Activated CD8-positive, alpha-beta memory T cell treated with anti-CD3 and anti-CD28 coated beads for 4 hours (primary cell): ENCODE measurements at places on chromosomes 11 and 22.

- no peak for DNase-seq
Measured at GRCh38 chr22:19359554-19360299, 68.2 kb upstream of the CLTCL1 start.

- DNase-seq = peak; percentile 96
Measured at GRCh38 chr11:95790123-95790932, at the start of gene CEP57. Gene CEP57 (plus strand): TSS chr11:95790498. CDS start chr11:95790699, 201 bp downstream.

DNA sequence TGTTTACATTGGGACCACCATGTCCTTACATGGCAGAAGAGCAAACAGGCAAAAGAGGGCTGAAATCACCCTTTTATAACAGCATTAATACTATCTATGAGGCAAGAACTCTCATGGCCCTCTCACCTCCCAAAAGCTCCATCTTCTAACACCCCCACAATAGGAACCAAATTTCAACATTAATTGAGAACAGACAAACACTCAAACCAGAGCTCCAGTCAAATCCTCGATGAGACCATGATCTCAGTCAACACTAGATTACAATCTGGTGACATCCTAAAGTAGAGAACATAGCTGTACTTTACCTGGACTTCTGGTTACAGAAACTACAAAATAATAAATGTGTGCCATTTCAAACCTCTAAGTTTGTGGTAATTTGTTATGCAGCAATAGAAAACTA lies 25.1 kb downstream of the OR2AG2 start:
- DNase-seq = no peak

DNA sequence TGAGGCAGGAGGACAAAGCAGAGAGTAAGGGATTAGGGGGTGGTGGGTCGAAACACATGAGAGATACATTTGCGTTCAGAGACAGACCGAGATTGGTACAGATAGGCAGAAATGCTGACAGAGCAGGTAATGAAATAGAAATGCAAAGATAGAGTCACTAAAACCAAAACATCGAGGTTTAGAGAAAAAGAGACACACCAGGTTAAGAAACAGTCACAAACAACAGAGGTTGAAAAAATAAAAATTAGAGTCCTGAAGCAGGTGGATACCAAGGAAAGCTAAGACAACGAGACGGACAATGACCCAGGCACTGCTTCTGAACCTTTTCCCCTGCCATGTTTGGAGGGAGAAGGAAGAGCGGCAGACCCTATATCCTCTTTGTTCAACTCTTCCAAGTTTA lies 1.2 kb upstream of the MAPK1 start:
- no peak for DNase-seq

GRCh38 chr11:65134952-65135632 lies 773 bp upstream of the SYVN1 start:
- peak; percentile 76 for DNase-seq

DNA sequence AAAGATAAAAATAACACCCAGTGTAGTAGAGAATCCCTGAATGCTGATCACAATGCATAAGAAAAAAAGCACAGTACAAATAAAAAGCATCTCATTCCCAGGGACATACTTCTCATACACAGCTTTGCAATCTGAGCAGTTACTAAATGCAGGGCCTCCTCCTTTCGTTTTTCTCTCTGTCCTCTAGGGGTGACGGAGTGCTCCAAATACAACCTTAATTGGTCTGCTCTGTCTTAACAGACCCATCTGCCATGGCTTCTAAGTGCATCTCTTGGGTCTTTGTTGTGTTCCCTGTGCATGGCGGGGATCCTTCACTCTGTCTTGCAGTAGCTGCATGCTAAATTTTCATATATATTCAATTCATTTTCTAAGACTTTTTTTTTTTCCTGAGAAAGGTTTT lies 1114.2 kb upstream of the RAG2 start:
- no peak for DNase-seq

DNA sequence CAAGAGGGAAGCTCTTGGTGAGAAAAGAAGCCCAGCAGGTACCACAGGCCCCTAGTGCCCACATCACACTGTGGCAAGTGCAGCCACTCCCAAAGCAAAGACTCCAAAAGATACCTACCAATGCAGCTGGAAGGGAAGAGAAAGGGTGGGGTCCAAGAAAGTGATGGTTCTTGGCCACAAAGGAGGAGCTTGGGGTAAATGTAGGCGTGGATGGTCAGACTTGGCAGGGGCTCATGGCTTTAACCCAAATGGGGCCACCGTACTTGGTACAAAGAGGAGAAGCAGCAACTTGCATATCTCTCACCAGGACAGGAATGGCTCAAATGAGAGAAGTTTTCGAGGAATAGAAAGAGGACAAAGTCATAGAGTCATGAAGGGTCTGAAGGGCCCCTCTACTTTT lies 4.8 kb downstream of the MAP3K11 start:
- DNase-seq = no peak

DNA sequence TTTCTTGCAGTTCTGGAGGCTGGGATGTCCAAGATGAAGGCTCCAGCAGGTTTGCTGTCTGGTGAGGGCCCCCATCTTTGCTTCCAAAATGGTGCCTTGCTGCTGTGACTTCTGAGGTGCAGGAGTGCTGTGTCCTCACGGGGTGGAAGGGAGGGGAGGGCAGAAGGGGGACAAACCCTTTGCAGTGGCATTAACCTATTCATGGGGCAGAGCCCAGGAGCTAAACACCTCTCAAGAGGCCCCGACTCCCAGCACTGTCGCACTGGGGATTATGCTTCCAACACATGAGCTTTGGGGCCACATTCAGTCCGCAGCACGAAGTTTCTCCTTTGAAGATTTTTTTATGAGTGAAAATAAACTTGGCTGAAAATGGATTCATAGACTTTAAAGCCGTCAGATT lies 25.5 kb upstream of the OSBPL5 start:
- no peak for DNase-seq

GRCh38 chr22:49929994-49930575 lies 11.7 kb downstream of the CRELD2 start:
- no peak for DNase-seq

- DNase-seq = no peak
Measured at GRCh38 chr11:46718155-46719019, 626 bp upstream of the F2 start.

GRCh38 chr11:118124929-118125535 lies 27.6 kb downstream of the SCN4B start:
- no peak for DNase-seq

GRCh38 chr22:41762980-41763779 lies 37.3 kb upstream of the CCDC134 start:
- no peak for DNase-seq

- no peak for DNase-seq
Measured at GRCh38 chr22:32281072-32281471, 25.9 kb upstream of the SLC5A4 start.

DNA sequence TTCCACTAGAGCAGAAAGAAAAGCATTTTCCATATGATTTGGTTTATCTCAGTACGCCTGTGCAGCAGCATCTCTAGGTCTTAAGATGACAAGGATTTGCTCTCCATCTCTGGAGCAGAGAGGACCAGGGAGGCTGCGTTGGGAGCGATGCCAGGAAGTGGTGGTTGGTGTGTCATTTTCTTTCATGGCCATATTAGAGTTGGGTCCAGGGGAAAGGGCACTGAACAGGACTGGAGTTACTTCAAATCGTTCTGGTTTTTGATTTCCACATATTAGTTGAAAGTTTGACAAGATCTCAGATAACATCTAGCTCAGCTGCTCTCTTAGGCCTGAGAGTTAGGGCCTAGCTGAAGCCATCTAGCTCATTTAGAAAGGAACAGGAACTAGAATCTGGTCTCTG lies 157.7 kb downstream of the ADAMTS15 start:
- no peak for DNase-seq

- no peak for DNase-seq
Measured at GRCh38 chr11:36015799-36016198, 71.9 kb downstream of the LDLRAD3 start.
